Hematopoietic multipotent progenitor cell treated with erythropoietin and hydrocortisone succinate and interleukin-3 and kit ligand, for 15 days (in vitro differentiated cells): ENCODE measurements at places on chromosomes 12 and 14.

- DNase-seq = no peak
Measured at GRCh38 chr12:3944620-3945019, 71.4 kb upstream of the PARP11 start.

DNA sequence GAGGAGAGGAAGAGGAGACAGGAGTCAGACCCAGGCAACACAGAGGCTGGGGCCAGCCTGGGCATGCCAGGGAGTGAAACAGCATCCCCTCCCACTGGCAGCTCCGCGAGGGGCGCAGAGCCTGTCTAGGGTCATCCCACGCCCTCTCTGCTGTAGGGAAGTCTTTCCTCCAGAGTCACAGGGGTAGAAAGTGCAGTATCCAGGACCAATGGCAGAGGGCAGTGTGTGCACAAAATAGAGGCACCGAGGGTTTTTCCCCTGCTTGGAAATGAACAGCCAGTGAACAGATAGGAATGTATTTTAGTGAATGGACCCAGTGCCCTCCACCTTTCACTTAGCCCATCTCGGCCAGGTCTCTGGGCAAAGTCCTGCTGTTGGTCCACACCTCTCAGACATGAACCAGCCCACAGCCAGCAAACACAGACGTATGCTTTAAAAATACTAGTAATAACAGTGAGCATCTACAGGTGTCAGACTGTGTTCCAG is 9.4 kb upstream of the KRT74 start:
- DNase-seq = peak; percentile 76

DNA sequence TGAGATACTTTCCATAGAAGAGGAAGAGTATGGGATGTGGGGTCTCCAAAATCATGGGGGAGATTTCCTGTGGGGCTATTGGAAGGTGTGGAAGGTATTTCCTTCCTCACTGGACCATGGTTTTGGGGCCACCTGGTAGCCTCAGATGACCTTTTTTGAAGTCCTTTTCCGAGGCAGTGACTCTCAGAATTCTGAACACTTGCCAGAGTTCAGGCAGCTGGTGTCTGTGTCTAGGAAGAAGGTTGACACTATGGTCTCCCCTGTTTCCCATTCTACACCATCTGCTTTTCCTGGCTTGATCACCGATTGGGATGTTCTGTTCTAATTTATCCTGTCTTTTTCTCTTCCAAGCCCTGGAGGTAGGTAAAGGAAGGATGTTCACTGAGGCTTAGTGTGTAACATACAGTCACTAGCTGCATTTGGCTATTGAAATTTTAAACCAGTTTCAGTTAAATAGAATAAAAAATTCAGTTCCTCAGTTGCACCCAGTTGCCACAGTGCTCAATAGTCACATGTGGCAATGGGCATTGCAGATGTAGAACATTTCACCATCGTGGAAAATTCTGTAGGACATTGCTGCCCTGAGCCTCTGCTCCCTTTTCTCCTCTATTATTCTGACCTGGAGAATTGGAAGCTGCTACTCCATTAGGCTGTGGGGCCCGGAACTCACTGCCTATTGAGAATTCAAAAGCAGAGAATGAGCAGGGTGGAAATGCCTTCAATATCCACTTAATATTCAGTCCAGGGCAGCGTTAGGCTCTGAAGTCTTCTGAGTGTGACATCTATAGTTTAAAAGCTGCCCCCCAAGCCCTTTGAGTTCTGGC is 11.0 kb upstream of the PLEKHG3 start:
- DNase-seq = no peak

GRCh38 chr12:76711241-76711640 is 52.7 kb upstream of the ZDHHC17 start:
- DNase-seq = no peak

GRCh38 chr14:102778338-102779083 is 1.3 kb downstream of the TRAF3 start:
- no peak for DNase-seq

GRCh38 chr14:51244591-51244990 is 4.5 kb downstream of the TMX1 start:
- DNase-seq = no peak

- no peak for DNase-seq
Measured at GRCh38 chr14:25108959-25109358, 59.0 kb upstream of the STXBP6 start.

GRCh38 chr14:52313462-52313861 is 650 bp upstream of the PTGER2 start:
- DNase-seq = no peak

DNA sequence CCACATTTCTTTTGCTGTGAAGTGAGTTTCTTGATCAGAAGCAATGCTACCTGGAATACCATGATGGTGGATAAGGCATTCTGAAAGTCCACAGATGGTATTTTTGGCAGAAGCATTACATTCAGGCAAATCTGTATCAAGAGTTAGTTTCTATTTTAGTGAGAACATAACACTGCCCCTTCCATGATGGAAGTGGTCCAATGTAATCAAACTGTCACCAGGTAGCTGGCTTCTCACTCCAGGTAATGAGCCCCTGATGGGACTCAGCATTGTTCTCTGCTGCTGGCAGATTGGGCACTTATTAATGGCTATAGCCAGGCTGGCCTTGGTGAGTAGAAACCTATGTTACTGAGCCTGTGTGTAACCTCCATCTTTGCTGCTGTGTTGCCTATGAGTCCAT is 80.7 kb downstream of the KCNA5 start:
- DNase-seq = no peak

DNA sequence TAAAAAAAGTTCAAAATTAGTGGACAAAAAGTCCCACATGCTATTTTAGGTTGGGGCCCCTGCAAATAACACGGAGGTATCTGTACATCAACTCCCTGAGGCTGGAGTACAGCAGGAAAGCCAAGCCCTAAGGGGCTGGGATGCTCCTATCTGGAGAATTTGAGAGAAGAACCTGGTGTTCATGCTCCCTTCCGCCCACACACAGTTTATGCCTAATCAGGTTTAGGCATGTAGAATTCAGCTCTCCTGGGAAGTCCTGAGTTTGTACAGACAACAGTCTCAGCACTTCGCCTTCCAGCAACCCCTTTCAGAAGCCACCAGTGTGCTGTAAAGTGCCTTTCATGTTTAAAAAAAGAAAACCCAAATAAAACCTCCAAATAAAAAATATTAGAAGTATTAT is 237.3 kb upstream of the GRIP1 start:
- DNase-seq = no peak

- no peak for DNase-seq
Measured at GRCh38 chr14:68667313-68667791, 125.5 kb downstream of the ZFP36L1 start.

- DNase-seq = no peak
Measured at GRCh38 chr14:67620217-67620785, 581 bp downstream of the ARG2 start.

DNA sequence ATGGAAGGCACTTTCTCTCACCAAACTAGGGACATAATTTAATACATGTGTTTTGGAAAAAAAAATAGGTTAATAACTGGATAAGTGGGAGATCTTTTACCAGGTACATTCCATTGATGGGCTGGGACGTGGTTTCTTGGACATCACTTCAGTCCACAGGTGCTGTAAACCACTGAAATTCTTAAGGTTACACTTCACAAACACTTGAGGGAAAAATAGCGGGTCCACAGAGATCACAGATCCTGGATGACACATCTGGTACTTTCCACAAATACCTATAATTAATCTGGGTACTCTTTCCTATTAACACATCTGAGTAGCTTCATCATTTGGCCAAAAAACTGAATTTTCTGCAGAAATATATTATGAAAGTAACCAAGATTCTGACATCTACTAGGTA is 85.0 kb downstream of the POLR3B start:
- no peak for DNase-seq

- DNase-seq = peak; percentile 17
Measured at GRCh38 chr14:94423453-94424056, 29.0 kb downstream of the SERPINA11 start.

GRCh38 chr12:97397008-97397407 is 65.6 kb upstream of the RMST start:
- DNase-seq = no peak

- DNase-seq = no peak
Measured at GRCh38 chr12:25501549-25501948, 51.5 kb downstream of the LMNTD1 start.

- no peak for DNase-seq
Measured at GRCh38 chr12:131093971-131094830, 140.5 kb downstream of the ADGRD1 start.

DNA sequence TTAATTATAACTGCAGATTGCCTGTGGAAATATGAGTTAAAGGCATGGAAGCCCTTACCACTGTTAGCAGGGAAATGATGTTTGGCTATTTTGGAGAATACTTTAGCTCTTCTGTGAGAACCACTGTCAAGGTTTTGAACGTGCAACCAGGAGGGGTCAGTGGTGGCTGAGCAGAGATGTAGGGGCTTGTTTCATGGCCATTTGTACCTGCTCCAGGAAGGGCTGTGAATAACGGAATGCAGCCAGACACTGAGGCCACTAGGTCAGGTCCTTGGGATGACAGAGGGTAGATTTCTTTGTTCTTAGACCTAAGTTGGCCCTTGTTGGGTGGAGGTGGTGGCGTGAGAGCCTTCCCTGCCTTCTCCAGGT is 8.3 kb downstream of the TRAF3 start:
- no peak for DNase-seq

DNA sequence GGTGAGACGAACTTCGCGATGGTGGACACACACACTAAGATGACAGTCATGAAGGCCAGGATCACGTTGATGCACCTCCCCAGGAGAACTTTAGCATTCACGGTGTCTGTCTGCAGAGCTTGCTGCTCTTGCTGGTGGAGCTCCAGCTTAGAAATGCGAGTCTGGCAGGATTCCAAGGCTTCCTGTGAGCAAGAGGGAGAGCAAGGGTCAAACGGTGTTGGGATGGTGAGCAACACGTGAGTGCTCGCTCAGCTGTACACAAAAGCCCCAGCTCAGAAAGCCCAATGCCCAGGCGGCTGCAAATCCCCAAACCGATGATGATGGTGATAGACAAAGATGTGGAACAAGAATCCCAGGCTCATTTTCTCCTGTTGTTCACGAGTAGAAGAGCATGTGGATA is 78.8 kb downstream of the TMCC3 start:
- no peak for DNase-seq

DNA sequence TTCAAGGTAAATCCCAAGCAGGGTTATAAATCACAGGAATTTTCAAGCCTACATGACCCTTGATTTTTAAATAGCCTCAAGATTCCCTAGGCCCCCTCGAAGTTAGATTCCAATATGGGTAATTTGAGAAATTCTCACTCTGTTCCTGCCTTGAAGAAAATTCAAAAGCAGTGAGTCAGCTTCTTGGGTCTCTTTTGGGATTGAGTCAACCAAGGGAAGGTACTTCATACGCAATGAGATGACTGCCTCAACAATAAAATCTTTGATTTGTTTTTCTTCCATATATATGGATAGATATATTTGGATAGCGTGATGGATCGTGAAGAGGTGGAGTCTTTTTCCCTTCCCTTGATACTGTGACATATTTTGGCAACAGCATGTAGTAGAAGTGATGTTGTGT is 180.4 kb upstream of the ATP2B1 start:
- DNase-seq = no peak

GRCh38 chr12:44874981-44875416 is 1.1 kb downstream of the NELL2 start:
- no peak for DNase-seq

DNA sequence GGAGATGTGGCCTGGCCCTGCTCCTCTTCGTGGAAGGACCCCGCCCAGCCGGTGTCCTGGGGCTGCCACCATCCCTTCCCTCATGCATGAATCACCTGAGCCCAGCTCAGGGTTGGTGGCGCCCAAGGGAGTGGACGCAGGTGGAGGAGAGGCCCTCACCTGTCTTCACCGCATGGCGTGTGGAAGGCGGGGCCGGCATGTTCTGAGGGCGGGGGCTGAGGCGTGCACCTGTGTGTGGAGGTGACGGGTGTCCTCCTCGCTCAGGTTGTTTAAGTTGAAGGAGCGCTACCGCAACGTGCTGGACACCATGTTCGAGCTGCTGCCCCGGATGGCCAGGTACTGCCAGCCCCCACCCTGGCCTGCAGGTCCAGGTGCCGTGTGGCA is 47.0 kb downstream of the SLC8B1 start:
- no peak for DNase-seq

- DNase-seq = no peak
Measured at GRCh38 chr12:125418902-125419564, 353.8 kb downstream of the AACS start.
